Stimulated activated CD4-positive, alpha-beta T cell treated with anti-CD3 and anti-CD28 coated beads, Interleukin-1b, Interleukin-23, amount 100 ng/mL, for 24 hours (primary cell): ENCODE measurements at places on chromosomes 7 and 10.

DNA sequence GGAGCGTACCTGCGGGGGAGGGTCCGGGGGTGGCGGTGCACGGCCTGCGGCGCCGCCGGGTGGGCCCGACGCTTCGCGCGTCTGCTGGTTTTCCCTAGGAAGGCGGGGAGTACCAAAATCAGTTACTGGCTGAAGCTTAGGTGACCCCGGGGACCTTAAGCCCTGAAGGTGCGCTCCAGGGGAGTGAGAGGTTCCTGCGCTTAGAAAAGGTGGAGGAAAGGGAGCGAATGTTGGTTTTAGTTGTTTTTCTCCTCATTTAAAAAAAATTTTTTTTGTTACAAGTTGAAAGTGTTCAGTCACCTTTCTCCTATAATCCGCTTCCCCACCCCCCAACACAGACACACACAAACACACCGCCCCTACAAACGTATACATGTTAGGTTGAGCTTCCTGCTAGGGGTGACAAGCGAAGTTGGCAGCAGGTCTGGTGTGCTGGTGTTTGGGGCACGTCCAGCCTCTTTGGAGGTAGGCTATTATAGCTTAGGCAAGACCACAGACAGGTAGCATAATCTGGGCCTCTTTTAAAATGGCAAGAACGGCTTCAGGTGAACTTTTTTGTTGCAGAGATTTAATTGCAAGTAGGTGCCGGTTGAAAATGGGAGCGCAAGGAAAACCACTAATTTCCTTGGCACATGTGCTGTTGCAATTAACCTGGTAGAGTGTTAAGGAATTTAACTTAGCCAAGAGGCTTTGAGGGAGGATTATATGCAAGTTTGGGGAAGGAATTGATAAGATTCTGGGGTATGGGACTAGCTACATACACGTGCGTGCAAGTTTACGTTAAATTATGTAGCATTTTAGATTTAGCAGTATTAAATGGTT, 945 bp downstream of the ADD3 start:
- no peak for DNase-seq

- DNase-seq, result no peak
These were observed 17.9 kb downstream of the SMNDC1 start for GRCh38 chr10:110286841-110287240.

- DNase-seq, result no peak
These were observed 216.4 kb downstream of the ELFN1 start for GRCh38 chr7:1886361-1887064.

DNA sequence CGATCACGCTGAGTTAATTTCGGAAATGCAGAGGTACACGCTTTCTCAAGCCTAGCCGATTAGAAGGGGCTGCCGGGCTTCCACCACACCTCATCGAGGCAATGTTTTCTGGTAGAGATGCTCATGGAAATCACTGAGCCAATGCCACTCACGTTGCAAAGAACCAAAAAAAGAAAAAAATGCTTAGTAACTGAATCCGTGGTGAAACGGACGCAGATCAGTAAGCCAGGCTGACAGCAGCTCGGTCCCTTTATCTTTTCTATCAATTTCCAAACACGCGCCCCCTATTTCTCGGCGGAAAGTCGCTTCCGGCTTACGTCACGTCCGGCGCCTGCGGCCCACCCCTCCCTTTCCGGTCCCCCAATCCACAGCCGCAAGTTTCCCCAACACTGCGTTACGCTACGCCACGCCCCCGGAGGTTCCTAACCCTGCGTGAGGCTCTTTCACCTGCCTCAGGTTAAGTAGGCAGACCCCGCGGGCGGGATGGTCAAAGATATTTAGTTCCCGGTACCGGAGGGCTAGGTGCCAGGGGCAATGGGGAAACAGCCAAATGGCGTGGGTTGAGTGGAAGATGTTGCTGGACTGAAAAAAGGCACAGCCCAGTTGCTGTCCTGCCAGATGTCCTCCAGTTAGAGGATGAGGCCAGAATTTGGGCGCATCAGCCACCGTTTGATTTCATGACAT, at the start of gene NSUN6:
TSS of gene NSUN6 (minus strand) at position 264 of the 684 bp plus-strand sequence. CDS start 384 bp downstream, outside the sequence.
- DNase-seq, result peak; percentile 85

GRCh38 chr7:3294432-3295100, 6.5 kb upstream of the SDK1 start:
- DNase-seq, result no peak

- DNase-seq, result no peak
These were observed 68.0 kb upstream of the PRR15 start for GRCh38 chr7:29495653-29496052.

GRCh38 chr7:114922652-114923402, 933 bp downstream of the MDFIC start:
- no peak for DNase-seq

DNA sequence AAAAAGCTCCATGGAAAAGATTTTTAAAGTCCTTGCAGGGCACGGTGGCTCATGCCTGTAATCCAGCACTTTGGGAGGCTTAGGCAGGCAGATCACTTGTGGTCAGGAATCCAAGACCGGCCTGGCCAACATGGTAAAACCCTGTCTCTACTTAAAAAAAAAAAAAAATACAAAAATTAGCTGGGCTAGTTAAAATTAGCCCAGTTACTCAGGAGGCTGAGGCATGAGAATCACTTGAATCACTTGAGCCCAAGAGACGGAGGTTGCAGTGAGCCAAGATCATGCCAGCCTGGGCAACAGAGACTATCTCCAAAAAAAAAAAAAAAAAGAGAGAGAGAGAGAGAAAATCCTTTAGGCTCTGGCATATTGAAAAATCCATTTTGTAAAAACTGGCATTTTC, 61.9 kb downstream of the CCDC6 start:
- DNase-seq, result no peak

DNA sequence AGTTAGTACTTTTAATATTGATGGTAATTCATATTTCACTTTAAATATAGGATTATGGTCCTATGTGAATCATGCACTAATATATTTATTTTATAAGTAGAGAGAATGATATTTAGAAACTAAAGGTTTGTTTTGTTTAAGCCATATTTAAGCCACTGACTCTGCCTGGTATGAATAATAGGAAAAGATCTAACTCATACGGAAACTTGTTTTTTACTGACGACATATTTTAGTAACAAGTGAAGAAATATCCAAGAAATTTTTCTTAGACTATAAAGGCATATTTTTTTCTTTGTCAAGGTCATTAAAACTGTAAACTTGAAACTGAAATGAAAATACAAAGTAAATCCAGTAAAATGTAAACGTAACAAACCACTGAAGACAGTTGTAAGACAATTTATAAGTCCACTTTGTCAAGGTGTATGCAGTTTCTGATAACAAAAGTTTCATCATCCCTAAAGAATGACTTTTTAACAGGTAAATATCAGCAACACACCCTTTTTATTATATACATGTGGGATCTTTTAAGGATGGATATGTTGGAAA, 147.1 kb downstream of the PHF14 start:
- DNase-seq, result no peak

GRCh38 chr7:106767078-106767477, 98.0 kb upstream of the PIK3CG start:
- DNase-seq, result no peak

- no peak for DNase-seq
These were observed 2.5 kb upstream of the ALOX5 start for GRCh38 chr10:45371560-45371959.

GRCh38 chr7:22234227-22234626, 122.7 kb downstream of the RAPGEF5 start:
- DNase-seq, result no peak

DNA sequence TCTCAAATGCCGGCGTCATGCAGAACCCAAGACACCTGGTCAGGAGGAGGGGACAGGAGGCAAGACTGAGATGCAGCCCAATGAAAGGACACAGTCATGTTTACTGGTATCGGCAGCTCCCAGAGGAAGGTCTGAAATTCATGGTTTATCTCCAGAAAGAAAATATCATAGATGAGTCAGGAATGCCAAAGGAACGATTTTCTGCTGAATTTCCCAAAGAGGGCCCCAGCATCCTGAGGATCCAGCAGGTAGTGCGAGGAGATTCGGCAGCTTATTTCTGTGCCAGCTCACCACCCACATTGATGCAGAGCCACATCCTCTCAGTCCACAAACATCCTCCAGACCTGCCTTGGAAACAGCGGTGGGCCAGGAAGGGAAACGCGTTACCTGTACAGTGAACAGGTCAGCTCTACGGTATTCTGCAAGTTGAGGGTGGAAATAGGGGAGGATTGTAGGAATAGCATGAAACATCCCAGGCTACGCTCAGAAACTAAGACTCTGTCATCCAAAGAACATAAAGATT, 133.1 kb upstream of the PRSS1 start:
- DNase-seq, result no peak

- DNase-seq, result no peak
These were observed 26.5 kb downstream of the GPR85 start for GRCh38 chr7:113060100-113060499.

DNA sequence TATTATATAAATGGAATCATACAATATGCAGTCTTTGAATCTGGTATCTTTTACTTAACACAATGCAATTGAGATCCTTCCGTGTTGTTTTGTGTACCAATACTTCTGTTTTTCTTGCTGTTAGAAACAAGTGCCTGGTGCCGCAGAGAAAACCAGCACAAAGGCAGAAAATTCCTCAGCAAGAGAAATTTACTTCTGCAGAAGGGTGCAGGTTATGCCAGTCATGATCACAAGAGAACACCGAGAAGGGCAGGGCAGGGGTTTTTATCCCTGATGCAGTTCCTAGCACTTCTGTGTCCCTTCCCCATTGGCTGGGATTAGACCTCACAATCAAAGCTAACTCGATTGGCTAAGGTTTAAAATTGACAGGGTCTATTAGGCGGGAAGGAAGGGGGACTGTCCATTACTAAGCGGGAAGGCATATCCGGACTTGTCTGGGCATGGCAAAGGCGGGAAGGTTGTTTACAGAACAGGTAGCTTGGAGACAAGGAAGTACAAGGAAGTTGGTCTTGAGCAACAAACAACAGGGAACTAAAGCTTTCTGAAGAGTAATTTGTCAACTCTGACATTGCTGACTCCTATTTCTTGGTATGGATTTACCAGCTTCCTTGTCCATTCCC, 2.4 kb upstream of the ZNF33B start:
- no peak for DNase-seq
